Stimulated activated CD8-positive, alpha-beta memory T cell treated with anti-CD3 and anti-CD28 coated beads, Interleukin-4, amount 100 ng/mL, for 4 hours (primary cell): ENCODE measurements at places on chromosomes 2 and 18.

GRCh38 chr2:219692521-219692920 is 65.1 kb downstream of the SLC4A3 start:
- no peak for DNase-seq

- no peak for DNase-seq
Observed at GRCh38 chr18:63356272-63356896, 10.6 kb downstream of the KDSR start.

GRCh38 chr2:12320027-12320734 is 396.6 kb upstream of the TRIB2 start:
- DNase-seq, result no peak

DNA sequence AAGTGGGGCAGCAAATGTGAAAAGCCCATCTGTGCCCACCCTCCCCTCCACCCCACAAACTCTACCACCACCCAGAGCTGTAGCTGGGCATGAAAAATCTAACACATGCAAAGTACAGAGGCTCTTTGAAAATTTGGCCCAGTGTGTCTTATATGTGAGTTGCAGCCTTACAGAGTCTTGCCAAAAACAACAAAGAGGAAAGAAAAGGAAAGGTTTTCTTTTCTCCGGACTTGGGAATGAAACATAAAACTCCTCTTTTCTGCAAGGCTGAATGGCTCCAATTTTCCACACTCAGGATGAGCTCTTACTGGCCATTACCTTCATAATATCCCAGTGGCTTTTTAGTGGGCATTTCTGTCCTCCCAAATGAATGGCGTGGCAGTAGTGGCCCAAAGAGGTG is 27.9 kb upstream of the POU3F3 start:
- no peak for DNase-seq

- no peak for DNase-seq
Observed at GRCh38 chr2:146037334-146037870, 1517.5 kb upstream of the ZEB2 start.

DNA sequence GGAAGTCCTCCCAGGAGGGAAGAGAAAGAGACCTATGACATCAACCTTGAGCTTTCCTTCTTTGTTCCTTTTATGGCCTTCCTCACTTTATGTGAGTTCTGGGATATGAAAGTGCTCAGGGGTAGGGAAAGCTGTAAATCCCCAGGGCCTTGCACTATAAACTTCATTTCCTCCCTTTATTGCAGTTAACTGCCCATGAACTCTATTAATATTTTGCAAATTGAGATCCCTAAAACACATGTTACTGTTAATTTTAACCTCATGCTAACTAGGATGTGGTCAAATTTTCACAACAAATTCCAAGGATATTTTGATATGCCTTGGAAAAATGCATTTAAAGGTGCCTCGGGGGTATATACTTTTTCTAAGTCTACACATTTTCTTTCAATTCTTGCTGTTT is 359.9 kb downstream of the OSR1 start:
- DNase-seq, result no peak

- no peak for DNase-seq
Observed at GRCh38 chr2:125516496-125517109, 1139.4 kb upstream of the GYPC start.

DNA sequence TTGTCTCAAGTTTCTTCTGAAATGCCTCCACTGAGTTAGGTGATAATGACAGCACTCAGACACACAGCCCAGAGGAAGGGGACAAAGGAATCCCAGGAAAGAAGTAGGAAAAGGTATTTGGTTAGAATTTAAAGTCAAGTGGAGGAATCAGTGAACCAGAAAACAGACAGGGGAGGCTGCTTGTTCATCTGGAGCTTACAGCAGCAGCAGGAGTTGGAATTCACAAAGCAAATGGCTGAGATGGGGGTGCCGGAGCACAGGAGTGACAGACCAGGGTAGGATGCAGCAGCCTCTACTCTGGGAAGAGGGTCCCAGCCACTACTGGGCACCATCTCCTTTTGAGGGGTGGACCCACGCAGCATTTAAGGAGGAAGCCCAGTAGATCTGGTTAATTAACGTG is 104.8 kb downstream of the ST6GAL2 start:
- no peak for DNase-seq

GRCh38 chr18:46322411-46322891 is 218.3 kb downstream of the HAUS1 start:
- DNase-seq, result no peak

DNA sequence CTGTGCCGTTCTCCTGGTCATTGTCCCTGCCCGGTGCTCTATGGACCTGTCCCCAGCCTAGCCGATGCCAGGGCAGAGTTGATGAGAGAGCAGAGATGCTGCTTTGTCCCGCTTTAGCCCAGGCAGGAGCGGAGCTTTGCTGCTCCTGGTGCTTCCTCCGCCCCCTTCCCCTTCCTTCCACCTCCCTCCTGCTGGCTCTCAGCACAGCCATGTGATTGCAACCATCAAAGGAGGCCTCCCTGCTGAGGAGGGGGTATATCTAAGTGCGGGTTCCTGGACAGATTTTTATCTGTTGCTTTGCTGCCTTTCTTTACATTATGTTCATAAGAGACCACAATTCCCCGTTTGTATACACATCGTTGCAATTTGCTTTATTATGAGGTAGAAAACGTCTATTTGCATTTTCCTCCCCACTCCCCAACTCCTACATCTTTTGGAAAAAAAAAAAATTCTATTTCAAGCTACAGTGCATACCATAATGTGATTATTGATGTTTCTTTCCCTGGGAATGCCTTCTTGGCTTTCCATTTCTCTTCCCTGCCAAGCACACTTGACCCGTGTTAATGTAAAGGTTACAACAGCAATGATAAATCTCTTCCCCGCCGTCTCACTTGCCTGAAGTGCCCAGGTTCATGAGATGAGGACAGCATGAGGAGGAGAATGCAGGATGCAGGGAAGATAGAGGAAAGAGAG is 25.4 kb downstream of the ALPK2 start:
- DNase-seq, result no peak

GRCh38 chr2:151616760-151617339 is 117.4 kb downstream of the NEB start:
- DNase-seq, result no peak

- DNase-seq, result no peak
Observed at GRCh38 chr18:58491113-58491696, 137.7 kb downstream of the ALPK2 start.

- DNase-seq, result no peak
Observed at GRCh38 chr2:163373496-163373895, 362.3 kb downstream of the FIGN start.

DNA sequence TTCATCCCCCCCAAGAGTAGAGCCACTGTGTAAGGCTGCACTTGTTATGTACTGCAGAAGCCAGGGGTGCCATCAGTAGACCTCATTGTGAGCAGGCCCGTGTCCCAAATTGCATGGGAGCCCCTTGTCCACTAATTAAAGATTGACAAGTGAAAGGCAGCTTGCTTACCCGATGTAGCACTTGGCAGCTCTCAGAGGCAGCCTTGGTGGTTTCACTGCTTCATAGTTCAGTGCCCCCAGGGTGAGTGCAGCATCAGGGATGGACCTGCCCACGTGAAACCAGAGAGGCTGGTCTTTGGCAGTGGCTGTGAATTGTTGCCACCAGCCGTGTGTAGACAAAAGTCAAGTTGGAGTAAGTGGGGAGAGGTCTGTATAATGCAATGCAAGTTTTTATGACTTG is 13.3 kb downstream of the TUBB6 start:
- no peak for DNase-seq

GRCh38 chr2:9347411-9347881 is 75.9 kb downstream of the ITGB1BP1 start:
- DNase-seq, result no peak

GRCh38 chr18:65990174-65990690 is 239.4 kb downstream of the CDH7 start:
- DNase-seq, result no peak

DNA sequence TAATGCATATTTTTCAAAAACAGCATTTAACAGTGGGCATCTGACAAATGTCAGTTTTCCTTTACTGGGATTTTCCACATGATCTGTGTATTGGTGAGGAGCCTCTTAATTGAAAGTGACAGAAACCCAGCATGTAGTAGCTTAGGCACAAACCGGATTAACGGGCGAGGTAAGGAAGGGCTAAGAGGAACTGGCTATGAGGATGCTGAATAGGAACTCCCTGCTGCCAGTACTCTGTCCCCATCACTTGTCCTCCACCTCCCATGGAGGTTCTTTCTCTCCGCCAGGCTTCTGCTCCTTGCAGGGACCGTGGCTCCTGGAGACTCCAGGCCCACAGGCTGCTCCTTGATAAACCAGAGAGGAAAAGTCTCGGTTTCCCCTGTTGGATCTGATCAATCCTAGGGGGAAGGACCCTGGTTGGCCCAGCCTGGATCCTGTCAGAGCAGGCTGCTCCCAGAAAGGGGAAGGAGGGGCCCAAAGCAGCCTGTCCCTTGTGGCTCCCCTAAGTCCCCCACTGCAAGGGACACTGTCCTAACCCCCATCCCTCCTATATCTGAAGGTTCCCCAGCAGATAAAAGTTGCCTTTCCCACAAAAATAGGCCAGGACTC is 10.3 kb downstream of the TEX44 start:
- DNase-seq, result no peak

DNA sequence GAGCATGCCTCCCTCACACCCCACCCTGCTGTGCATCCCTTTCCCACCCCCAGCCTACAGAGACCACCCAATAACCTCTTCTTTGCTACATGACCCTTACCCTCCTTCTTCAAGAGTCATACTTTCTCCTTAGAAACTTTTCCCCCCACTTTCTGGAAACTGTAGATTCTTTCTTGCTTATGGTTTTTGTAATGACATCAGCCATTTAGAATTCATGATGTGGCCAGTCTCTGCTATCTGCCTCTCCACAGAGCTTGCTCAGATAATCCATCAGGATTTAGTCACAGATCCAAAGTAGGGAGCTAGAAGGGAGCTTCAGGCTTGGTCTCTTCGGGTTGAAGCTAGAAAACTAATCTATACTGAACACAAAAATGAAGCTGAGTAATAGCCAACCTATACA is 36.5 kb downstream of the GALM start:
- no peak for DNase-seq

DNA sequence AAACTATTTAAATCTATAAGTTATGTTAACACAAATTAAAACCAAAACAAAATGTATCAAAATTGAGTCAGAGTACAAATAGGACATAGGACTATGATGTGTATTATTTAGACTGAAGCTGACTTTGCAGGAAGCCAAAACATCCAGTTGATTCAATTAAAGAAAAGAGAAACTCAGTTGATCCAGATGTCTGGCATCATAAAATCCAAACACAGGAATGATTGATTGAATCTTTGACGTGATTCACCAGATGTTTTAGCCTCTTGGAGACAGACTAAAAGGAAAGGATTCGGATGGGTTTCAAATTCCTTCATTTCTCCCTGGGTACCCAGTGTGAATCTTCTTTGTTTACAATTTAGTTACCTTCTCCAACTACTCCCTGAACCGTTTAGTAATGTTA is 272.9 kb downstream of the IRS1 start:
- DNase-seq, result no peak

- no peak for DNase-seq
Observed at GRCh38 chr2:239286901-239287300, 113.9 kb downstream of the HDAC4 start.

DNA sequence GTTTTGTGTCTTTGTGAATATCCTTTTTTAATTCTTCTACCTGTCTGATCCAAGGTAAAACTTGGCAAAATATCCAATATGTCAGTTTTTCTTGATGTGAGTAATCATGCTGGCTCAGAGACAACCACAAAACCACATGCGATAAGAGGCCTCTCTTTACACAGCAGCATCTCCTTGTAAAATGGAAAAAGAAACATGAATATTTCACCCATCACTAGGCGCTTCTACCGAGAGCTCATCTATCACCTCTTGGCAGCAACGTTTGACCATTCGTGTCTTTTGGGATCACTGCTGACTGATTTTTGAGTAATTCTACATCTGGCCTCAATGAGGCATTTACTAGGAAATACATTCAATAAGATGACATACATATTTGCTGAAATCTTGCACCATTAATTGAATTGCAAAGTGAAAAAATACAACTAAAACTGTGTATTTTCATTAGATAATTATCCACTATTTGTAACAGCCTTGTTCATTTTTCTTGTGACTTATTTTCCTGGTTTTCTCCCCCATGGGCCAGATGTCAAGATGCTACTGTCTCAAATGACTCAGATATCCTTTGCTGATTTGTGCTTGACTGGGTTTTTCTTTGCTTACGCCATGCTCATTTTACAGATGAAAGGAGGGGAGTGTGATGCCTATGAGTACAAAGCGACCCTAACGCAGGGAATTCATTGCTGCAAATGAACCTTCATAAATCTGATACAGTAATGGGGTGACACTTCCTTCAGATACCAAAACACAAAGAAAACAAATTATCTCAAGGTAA is 467.5 kb downstream of the FBXO15 start:
- DNase-seq, result no peak

DNA sequence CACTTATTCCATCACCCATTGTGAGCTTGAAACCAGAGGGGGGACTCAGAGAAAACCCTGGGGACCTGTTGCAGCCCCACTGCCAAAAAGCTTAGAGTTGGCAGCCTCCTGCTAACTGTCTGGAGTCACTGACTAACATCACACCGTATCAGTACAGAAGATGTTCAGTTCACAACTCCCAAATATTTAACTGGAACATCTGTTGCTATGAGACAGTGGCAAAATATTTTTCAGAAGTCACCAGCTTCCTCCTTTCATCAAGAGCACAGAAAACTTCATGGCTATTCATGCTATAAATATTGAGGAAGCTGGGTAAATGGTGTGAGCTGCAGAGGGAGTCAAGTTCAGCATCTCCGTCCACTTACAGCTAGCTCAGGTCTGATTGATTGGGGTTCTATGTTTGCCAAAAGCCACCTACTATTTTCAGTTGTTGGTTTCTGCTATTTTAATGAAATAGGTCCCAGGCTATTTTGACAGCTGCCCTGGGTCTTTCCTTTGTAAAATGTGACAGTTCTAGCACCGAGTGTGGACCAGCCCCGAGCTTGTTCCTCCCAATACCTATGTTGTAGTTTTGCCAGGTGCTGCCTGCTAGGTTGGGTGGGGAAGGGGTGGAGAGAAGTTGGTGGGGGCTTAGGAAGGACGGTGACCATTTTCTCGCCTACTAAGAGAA is 9.8 kb downstream of the TUBB6 start:
- no peak for DNase-seq

GRCh38 chr2:24824966-24825882 is 32.0 kb downstream of the CENPO start:
- no peak for DNase-seq

DNA sequence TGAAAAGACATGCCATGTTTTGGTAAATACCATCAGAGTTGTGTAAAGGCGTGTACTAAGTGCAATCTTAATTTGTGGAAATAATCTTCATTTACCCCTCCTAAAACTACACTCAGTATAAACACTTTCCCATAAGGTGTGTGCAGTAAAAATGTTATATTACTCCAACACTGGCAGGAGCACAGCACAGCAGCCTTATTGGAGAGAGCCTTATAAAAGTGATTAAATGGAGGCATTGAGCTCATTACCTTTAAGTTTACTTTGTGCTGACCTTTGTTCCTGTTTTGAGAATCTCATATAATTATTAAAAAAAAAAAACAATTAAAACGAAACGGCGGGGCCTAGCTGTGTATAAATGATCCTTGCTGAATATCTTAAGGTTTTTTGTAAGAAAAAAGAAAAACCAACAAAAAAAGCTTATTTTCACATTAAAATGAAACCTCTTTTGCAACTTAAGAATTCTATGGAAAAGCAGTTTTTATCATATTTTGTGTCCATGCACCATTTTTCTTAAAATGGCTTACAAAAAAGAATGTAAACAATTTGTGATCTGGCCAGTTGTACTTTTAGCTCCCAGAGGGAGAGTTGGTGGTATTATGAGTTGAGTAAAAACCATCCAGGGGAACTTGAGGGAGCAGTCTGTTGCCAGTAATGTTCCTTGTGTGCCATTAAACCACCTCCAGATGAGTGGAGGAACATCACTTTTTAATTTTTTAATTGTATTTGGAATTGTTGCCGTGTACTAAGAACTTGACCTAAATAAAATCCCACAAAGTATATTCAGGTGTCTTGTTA is 103.4 kb downstream of the ABI2 start:
- no peak for DNase-seq
